Cardiac muscle cell (in vitro differentiated cells and primary cell): ENCODE measurements at places on chromosomes 4 and X.

GRCh38 chr4:173410079-173410478 is 11.2 kb upstream of the SCRG1 start:
- H3K4me1 ChIP-seq: no peaks in the 10 kb centered on the region
- no peak overlapping the region for H3K4me3 ChIP-seq
- DNase-seq: no peak
- no peak overlapping the region for H3K27ac ChIP-seq
- no peaks in the 10 kb centered on the region for H3K27me3 ChIP-seq
- peaks cover 2% of the 10 kb centered on the region for H3K36me3 ChIP-seq

GRCh38 chr4:46441136-46441859 is 51.4 kb upstream of the GABRA2 start:
- H3K36me3 ChIP-seq: no peaks in the 10 kb centered on the region
- peak; percentile 6 for DNase-seq
- no peaks in the 10 kb centered on the region for H3K27me3 ChIP-seq
- H3K4me1 ChIP-seq: no peaks in the 10 kb centered on the region
- no peak overlapping the region for H3K27ac ChIP-seq

GRCh38 chrX:151789179-151789800 is 54.7 kb downstream of the CNGA2 start:
- no peak overlapping the region for H3K4me3 ChIP-seq
- no peak overlapping the region for H3K27ac ChIP-seq
- DNase-seq: peak; percentile 86
- no peaks in the 10 kb centered on the region for H3K36me3 ChIP-seq
- no peaks in the 10 kb centered on the region for H3K4me1 ChIP-seq

GRCh38 chr4:32661229-32661628 is 1941.1 kb downstream of the PCDH7 start:
- no peaks in the 10 kb centered on the region for H3K4me1 ChIP-seq
- no peak overlapping the region for H3K4me3 ChIP-seq
- H3K27me3 ChIP-seq: no peaks in the 10 kb centered on the region
- DNase-seq: no peak

- no peaks in the 10 kb centered on the region for H3K36me3 ChIP-seq
- peak; percentile 56 for DNase-seq
- no peak overlapping the region for H3K4me3 ChIP-seq
- peak overlapping the region; percentile 50 for H3K27ac ChIP-seq
- no peaks in the 10 kb centered on the region for H3K27me3 ChIP-seq
- H3K4me1 ChIP-seq: peaks cover 61% of the 10 kb centered on the region
Observed at GRCh38 chr4:140049849-140050637, 103.9 kb downstream of the MAML3 start.

- no peak overlapping the region for H3K27ac ChIP-seq
- H3K36me3 ChIP-seq: no peaks in the 10 kb centered on the region
- H3K4me3 ChIP-seq: no peak overlapping the region
- H3K27me3 ChIP-seq: no peaks in the 10 kb centered on the region
- no peaks in the 10 kb centered on the region for H3K4me1 ChIP-seq
Observed at GRCh38 chrX:54419559-54420302, 20.5 kb upstream of the TSR2 start.

- no peaks in the 10 kb centered on the region for H3K36me3 ChIP-seq
- no peak overlapping the region for H3K4me3 ChIP-seq
- DNase-seq: no peak
- no peaks in the 10 kb centered on the region for H3K4me1 ChIP-seq
- no peak overlapping the region for H3K27ac ChIP-seq
Observed at GRCh38 chr4:68367835-68368234, 17.9 kb upstream of the YTHDC1 start.

GRCh38 chr4:14719053-14719452 is 283.2 kb upstream of the CPEB2 start:
- H3K4me3 ChIP-seq: no peak overlapping the region
- H3K27ac ChIP-seq: no peak overlapping the region
- no peaks in the 10 kb centered on the region for H3K27me3 ChIP-seq
- peak; percentile 10 for DNase-seq
- H3K4me1 ChIP-seq: no peaks in the 10 kb centered on the region

- H3K4me3 ChIP-seq: no peak overlapping the region
- H3K36me3 ChIP-seq: no peaks in the 10 kb centered on the region
- peaks cover 3% of the 10 kb centered on the region for H3K4me1 ChIP-seq
Observed at GRCh38 chr4:112895811-112896608, 153.4 kb upstream of the ANK2 start.

DNA sequence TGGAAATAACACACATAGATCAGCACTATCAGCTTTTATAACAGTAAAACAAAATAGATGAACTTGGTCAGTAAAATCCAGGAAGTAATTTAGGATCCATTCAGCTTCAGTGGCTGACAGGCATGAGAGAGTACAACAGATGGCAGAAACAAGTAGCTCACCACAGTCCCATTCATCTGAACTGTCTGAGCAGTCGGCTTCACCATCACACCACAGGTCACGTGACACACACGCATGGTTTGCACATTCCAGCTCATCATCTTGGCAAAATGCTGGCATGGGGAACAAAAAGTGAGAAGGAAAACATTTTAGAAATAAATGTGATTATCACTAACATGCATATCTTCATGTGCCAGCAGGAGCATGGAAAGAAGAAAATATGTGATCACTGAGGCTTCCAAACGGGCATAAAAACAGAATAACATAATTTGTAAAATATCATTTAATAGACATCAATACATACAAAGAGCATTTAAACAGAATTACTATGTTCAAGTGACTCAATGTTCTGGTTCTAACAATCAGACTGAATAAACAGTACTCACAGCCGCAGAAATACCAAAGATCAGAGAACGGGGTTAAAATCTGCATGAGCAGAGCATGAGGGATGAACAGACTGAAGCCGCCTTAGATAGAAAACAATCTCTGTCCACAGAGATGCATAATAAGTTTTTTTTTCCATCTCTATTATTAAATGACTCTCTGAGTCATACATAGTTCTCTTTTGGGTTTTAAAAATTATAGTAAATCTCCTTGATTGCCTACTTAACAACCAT is 158.1 kb downstream of the ATP10D start:
- no peak overlapping the region for H3K27ac ChIP-seq
- H3K27me3 ChIP-seq: no peaks in the 10 kb centered on the region
- H3K36me3 ChIP-seq: peaks cover 66% of the 10 kb centered on the region
- peak; percentile 30 for DNase-seq

- DNase-seq: no peak
- H3K4me3 ChIP-seq: no peak overlapping the region
- H3K27me3 ChIP-seq: peaks cover 18% of the 10 kb centered on the region
- H3K36me3 ChIP-seq: no peaks in the 10 kb centered on the region
- H3K4me1 ChIP-seq: no peaks in the 10 kb centered on the region
Observed at GRCh38 chr4:41545238-41545637, 7.3 kb downstream of the LIMCH1 start.

- no peaks in the 10 kb centered on the region for H3K36me3 ChIP-seq
- H3K27ac ChIP-seq: no peak overlapping the region
- H3K4me3 ChIP-seq: no peak overlapping the region
Observed at GRCh38 chr4:169925678-169926077, 100.5 kb downstream of the MFAP3L start.

DNA sequence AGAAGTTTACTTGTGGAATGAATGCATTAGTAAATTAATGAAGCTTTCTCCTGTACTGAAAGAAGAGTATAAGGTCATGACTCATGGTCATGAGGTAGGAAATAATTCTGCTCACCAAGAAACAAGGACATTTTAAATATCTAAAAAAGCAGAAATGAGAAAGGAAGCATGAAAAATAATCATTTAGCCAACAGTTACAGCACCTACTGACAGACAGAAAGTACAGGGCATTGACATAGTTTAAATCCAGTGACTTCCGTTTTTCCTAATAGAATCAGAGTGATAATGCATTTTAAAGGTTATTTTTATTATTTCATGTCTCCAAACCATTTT is 30.5 kb upstream of the ACSL1 start:
- H3K27ac ChIP-seq: no peak overlapping the region
- no peak for DNase-seq
- H3K36me3 ChIP-seq: no peaks in the 10 kb centered on the region
- H3K4me1 ChIP-seq: no peaks in the 10 kb centered on the region
- H3K4me3 ChIP-seq: no peak overlapping the region

DNA sequence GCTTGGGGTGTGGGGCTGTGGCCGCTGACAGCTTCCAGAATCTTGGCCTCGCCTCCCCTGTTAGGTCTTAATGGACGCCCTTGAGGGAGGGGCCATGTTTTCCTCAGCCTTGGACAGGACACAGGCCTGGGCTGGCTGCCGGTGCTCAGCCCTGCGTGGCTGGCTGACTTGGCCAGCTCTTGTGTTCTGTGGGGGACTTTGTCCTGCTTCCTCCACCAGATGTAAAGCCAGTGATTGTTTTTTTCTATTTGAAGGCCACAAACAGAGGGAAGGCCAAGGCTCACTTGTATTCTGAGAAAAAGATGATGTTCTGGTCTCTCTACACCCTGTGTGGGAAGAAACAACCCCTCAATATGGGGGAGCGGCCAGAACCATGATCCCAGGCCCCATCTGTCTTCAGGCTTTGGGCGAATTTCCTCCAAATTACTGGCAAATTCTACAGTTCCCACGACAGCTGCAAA is 71.3 kb downstream of the HTRA3 start:
- no peak overlapping the region for H3K27ac ChIP-seq
- no peaks in the 10 kb centered on the region for H3K4me1 ChIP-seq
- H3K36me3 ChIP-seq: no peaks in the 10 kb centered on the region
- DNase-seq: peak; percentile 58
- no peak overlapping the region for H3K4me3 ChIP-seq

GRCh38 chr4:116233971-116234370 is 851.4 kb downstream of the TRAM1L1 start:
- DNase-seq: no peak
- no peaks in the 10 kb centered on the region for H3K36me3 ChIP-seq
- H3K27ac ChIP-seq: no peak overlapping the region
- H3K4me3 ChIP-seq: no peak overlapping the region

DNA sequence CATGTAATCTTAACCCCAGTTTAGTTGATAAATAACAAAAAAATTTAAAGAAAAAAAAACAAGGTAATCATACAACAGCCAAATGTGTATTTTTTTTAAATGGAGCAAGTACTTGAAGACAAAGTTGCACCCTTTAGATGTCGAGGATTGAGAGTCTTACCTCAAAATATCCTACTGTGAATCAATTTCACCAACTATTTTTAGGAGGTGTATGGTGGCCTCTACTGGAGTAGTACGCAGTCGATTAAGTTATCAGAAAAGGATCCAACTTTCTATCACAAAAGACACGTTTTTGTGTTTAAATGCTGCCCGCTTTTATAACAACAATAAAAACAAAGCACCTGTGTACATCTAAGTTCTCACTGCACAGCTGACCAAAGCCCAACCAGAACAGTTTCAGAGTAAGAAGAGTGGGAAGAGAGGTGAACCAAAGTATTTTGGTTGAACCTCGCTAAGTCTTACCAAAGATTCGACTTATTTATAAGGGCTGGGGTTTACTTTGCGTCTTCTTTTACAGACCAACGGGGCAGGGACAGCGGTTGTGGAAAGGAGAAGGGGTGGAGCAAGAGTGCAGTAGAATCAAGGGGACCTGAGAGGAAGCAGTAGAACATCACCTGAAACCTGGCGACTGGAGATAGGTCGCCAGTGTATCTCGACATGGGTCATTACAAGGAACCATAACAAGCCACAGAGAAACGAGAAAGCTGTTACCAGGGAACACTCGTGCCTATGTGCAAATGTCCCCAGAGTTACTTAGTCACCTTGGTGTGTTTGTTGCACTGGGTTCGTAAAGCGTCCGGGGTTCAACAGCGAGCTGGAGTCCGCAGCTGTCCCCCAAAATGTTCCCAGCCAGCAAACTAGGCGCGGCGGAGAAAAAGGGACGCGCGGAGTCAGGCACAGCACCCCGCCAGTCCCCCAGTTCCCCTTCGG is 1.1 kb downstream of the RPS6KA6 start:
- peaks cover 10% of the 10 kb centered on the region for H3K4me1 ChIP-seq
- peak overlapping the region; percentile 89 for H3K4me3 ChIP-seq
- no peaks in the 10 kb centered on the region for H3K36me3 ChIP-seq
- no peak for DNase-seq

DNA sequence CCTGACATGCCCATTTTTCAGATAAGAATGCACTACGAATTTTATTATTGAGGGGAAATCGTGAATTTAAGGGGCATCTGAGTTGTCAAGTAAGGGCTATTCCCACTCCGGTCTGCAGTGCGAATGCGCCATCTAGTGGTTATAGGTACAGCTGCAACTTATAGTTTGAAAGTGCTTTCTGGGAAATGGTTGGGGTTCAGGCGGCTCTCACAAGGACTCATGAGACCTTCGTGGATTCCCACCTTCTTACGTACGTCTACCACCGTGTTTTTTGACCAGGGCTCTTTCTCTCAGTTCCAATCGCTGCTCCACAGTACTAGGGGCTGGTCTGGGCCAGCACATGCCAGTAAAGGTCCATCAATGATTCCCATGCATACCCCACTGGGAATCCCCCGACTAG is 12.3 kb downstream of the MSL3 start:
- peak; percentile 71 for DNase-seq
- H3K27ac ChIP-seq: no peak overlapping the region
- H3K4me3 ChIP-seq: no peak overlapping the region
- H3K27me3 ChIP-seq: no peaks in the 10 kb centered on the region
- no peaks in the 10 kb centered on the region for H3K4me1 ChIP-seq
- peaks cover 4% of the 10 kb centered on the region for H3K36me3 ChIP-seq

- H3K4me1 ChIP-seq: no peaks in the 10 kb centered on the region
- H3K27ac ChIP-seq: no peak overlapping the region
- no peak overlapping the region for H3K4me3 ChIP-seq
- H3K27me3 ChIP-seq: no peaks in the 10 kb centered on the region
- DNase-seq: no peak
Observed at GRCh38 chr4:101910786-101911373, 120.3 kb downstream of the BANK1 start.

- no peaks in the 10 kb centered on the region for H3K27me3 ChIP-seq
- DNase-seq: peak; percentile 95
- no peaks in the 10 kb centered on the region for H3K36me3 ChIP-seq
- no peak overlapping the region for H3K4me3 ChIP-seq
- H3K27ac ChIP-seq: no peak overlapping the region
Observed at GRCh38 chrX:129622757-129623301, 31.9 kb downstream of the APLN start.

DNA sequence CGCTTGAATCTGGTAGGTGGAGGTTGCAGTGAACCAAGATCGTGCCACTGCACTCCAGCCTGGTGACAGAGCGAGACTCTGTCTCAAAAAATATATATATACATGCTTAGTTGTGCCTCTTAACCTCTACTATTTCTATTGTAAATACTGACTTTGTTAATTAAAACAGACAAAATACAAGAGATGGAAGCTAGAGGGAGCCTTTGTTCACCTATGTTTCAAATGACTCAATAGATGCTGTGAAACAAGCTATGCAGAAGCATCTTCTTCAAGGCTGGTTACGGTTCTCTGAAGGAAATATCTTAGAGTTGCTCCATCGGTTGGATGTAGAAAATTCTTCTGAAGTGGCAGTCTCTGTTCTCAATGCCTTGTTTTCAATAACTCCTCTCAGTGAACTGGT is 6.2 kb downstream of the NCAPG start:
- no peak overlapping the region for H3K27ac ChIP-seq
- DNase-seq: peak; percentile 56
- peaks cover 11% of the 10 kb centered on the region for H3K4me1 ChIP-seq
- no peak overlapping the region for H3K4me3 ChIP-seq

DNA sequence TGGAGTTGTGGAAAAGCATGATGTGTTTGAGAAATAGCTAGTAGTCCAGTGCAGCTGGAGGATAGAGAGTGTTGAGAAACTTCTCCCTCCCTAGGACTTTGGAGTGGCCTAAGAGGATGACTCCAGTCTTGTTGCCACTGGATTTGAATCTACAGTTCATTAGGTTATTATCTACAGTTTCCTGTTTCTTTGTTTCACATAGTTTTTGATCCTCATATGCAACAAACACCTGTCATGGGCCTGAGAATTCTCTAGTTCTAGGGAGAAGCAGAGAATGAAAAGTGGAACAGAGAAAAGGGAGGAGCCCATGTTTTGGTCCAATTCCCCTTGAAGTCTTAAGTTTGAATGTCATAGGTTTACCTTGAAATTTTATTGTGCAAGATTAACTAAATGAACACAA is 73.6 kb upstream of the TBC1D9 start:
- DNase-seq: no peak
- no peaks in the 10 kb centered on the region for H3K36me3 ChIP-seq
- H3K27ac ChIP-seq: no peak overlapping the region
- H3K27me3 ChIP-seq: no peaks in the 10 kb centered on the region
